Hematopoietic multipotent progenitor cell treated with erythropoietin and hydrocortisone succinate and interleukin-3 and kit ligand, for 6 days (in vitro differentiated cells): ENCODE measurements at places on chromosomes 5 and 9.

- no peak for DNase-seq
These were observed 19.4 kb downstream of the AMBP start for GRCh38 chr9:114058688-114059046.

DNA sequence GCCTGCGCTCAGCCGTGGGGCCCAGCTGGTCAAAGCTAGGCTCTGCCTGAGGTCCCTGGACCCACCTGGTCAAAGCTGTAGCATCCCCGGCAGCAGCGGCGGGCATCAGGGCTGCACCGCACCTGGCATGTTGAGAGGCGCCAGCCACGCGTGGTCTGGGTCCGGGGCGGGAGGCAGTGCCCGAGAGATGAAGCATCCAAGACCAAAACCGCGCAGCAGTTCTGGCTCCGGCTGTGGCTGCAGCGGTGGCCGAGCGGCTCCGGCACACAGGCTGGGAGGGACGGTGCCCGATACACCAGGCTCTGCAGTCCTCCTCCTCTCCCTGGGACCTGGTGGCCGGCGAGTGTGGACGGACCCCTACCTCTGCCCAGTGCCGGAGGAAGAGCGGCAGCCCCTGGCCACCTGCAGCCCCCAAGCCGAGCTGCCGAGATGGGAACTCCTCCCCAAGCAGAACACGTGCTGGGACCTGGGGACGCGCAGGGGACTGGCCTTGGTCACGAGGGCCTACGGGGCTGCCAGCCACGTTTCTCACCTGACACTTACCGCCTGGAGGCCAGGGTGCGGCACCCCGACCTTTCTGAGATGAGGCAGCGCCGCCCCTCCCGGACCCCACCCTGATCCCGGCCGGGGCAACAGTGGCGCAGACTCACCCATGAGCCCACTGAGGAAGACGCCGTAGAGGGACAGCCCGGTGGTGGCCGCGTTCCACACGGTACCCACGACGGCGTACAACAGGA, 33.0 kb downstream of the SLC9A3 start:
- DNase-seq = no peak

DNA sequence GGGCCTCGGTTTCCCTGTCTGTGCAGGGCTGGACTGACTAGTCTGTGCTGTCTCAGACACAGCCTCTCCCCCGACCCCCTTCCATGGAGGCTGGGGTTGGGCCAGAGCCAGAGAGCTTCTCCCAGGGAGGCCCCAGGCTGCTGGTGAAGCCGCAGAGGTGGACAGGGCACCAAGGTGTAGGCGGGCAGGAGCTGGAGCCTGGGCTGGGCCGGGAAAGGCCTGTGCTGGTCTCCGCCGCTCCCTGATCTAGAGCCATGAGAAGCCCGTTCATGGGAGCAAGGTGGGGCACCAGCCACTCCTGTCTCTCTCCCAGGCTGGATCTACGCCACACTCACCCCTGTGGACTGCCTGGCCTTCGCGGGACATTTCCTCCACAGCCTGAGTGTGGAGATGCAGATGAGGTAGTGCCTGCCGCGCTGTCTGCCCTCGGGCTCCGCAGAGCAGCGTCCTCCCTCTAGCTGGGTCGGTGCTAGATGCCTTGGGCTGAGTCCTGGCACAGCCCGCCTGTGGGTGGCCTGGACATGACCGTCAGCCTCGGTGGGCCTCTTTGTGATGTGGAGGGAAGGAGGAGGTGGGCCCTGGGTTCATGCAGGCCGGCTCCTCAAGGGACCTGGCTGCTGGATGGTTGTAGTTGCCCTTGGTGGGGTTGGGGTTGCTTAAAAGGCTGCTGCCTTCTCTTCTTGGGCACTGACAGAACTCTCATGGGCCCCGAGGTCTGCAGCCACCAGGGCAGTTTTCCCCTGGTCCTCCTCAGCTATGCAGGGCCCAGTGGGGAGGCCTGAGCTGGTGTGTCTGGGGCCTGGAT, 79.4 kb downstream of the PHF2 start:
- no peak for DNase-seq

DNA sequence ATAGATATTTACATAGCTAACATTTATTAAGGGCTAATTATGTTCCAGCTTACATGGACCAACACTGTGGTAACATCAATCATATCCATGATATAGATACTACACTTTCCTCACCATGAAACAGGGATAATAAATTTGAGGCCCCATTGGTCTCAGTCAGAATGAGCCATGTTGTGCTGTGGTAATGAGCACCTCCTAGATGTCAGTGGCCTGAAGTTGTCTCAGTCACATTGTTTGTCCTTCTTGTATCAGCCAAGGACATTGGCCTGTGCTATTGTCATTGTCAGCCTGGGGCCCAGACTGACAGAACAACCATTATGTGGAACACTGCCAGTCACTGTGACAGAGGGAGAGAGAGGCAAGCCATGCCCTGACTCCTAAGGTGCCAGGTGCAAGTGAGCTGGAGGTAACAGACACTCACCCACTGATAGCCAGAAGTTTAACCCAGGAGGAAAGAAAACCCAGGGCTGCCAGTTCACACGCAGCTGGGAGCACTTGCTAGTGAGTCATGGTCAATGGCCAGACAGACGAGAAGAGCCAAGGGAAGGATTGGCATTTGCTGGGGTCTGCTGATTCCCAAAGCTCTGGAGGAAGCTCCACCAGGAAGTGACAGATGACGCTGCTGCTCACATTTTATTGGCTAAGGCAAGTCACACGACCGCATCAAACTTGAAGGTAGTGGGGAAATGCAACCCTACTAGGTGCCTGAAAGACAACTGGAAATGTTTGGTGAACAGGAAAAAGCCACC, 224.2 kb downstream of the MELK start:
- no peak for DNase-seq

- no peak for DNase-seq
These were observed 12.0 kb downstream of the ADRA1B start for GRCh38 chr5:159928122-159928909.

DNA sequence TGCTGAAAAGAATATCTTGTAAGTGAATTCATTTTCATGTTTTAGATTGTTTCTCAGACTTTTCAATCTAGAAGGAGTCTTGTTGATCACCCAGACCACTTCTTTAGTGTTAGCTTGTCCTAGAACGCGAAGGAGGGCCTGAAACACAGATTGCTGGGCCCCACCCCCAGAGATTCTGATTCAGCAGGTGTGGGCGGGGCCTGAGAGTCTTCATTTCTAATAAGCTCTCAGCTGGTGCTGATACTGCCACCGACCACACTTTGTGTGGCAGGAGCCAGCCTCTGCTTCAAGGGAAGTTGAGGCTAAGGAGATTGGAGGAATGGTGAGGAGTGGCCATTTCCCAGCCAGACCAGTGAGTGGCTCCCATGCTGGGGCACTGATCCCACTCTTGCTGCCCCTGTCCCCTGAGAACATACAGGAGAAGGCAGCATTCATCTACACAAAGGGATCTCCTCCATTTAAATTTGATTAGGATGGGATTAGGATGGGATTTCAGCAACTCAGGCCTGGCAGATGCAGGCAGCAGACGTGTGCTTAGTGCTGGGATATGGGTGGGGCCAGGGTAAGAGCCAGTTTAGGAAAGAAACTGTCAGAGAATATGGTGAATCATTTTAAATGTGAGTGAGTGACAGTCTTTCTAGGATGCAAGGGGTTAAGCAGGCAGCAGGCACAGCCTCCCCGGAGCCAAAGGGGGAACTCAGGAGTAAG, 35.9 kb downstream of the ZNF618 start:
- no peak for DNase-seq

DNA sequence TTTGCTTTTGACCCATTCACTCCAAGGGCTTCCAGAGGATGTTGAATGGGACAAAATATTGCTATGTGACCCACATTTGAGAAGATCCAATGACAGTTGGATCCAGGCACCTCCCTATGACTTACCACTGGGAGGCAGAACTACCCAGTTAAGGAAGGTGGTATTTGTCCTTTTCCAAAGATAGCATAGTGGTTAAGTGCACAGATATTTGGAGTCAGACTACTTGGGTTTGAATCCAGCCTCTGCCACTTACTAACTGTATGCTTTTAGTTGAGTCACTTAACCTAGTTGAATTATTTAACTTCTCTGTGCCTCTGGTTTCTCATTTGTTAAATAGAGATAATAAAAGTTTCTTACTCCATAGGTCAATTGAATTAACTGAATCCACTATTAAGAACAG, 74.5 kb upstream of the PALM2AKAP2 start:
- DNase-seq = no peak

DNA sequence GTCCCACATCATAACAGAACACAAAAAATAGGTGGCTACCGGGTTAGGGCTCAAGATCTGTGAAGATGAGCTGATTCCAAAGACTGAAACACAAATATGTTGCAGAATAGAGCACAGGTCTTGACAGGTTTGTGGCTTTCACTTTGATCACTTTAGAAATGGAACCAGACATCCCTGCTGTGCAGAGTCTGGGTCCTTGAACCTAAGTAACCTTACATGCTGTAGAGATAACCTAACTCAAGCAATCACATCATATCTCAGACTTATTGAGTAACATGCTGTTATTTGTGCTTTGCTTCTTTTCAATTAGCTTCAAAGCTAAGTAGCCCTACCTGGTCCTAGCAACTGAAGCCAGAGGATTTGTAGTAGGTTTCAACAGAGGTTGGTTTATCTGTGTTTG, 24.3 kb downstream of the FBXW2 start:
- DNase-seq = no peak

- no peak for DNase-seq
These were observed 52.6 kb upstream of the CXCL14 start for GRCh38 chr5:135631391-135631790.

DNA sequence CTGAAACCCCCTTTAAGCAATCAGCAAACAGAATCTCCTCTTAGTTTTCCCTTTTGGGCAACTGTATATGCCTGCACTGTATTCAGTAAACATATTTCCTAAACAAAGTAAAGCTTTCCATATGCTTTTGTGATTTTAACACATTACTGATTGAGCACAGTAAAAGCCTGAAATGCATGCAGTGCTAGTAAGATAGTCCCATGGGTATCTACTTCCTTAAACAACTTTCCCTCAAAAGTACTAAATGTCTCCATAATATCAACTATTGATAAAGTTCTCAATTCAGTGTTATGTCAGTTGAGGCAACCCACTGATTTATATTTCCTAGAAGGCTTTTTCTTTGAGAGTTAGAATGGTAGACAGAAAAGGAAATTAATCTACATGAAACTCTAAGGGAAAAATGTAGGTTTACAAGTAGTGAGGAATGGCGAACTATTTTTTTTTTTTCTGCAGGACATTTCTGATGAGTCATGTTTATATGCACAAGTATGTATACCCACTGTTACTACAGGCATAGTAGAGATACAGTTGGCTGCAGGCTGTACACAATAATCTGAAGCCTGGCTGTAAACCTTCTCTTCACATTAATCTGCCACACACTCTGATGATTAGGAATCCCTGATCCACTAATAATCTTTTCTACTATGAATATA, 31.2 kb upstream of the CEP120 start:
- no peak for DNase-seq

DNA sequence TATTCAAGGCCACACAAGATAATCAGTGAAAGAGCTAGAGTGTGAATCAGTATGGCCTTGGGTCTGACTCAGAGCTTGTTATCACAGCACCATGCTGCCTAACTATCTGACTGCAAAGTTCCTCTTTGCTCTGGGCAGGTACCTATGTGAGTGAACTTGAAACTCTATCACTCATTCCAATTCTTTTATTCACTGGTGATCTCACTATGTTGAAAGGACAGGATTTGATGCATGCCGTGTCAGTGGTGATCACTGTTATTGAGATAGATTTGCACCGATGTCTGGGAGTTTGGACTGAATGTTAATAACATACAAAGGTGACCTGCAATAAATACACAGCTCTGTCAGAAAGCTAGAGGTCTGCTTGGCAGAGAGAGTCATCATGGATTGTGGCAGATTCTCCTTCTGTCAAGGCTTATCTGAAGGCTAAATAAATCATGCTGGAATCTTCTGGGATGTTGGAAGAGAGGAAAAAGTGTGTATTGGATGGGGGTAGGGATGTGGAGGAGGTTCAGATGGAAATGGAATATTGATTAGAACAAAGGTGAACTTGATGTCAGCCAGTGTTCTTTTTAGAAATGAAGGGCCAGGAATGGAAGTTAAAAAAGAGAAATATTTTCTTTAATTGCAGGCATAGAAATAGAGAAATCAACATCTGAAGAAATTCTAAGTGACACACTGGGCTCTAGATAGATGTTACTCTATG, 91.8 kb upstream of the TNC start:
- no peak for DNase-seq

- DNase-seq = no peak
These were observed 82.6 kb downstream of the ADRB2 start for GRCh38 chr5:148909040-148909439.

DNA sequence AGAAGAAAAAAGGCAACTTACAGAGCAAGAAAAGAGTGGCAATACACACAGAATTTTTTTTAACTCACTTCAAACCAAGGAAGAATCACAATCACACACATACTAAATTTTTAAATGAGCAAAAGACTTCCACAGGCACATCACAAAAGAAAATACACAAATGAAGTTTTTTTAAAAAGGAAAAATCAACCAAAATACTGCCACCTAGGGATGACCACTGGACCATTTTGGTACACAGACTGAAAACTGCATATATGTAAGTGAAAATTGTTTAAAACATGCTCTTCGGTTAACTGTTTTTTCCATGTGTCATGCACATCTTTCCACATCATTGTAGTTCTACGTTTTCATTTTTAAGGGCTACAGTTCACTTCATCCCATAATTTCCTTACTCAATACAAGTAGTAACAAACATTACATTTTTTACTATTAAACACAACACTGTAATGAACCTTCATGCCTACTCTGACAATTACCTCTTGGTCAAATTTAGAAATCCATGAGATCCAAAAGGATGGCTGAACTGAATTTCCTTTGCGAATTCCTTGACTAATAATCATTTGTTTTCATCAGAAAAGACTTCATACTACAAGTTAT, 79.0 kb downstream of the FBXW11 start:
- DNase-seq = no peak

DNA sequence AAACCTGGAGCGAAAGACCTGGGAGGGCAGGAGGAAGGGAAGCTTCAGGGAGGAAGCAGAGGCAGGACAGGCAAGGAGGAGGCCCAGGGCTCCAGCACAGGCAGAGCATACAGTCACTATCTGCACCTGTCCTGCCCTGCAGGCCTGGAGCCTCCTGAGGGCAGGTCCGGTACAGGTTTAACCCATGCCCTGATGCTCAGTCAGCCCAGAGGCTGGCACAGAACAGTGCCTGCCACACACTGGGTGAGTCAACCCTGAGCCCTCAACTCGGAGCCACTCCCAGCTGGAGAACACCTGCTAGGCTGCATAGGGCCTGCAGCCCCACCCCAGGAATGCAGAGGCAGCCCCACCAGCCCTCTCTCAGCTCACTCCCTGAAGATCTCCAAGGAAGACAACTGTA, 161.5 kb upstream of the PHYKPL start:
- no peak for DNase-seq
